ENCODE measurements at places on chromosomes 13 and 19.
A peak's percentile ranks its signal among the peaks of the same experiment; 100 is the strongest.

DNA sequence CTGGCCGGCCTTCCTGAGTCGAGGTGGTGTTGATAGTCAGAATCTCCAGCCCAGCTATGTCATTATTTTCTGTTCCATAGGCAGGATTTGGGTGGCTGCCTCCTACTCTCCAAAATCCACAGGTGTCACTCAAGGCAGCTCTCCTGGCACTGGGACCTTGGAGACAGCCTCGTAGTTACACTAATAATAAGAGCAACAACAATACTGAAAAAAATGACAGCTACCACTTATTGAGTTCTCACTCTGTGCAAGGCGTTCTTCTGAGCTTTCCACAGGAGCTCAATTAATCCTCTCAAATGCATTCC is 12.2 kb upstream of the KLK12 start:
- no peak for DNase-seq

- peak; percentile 70 for DNase-seq
These were observed 2.5 kb downstream of the PHF11 start for GRCh38 chr13:49498206-49498605.

- no peak for DNase-seq
These were observed 27.5 kb downstream of the RASA3 start for GRCh38 chr13:114104655-114105520.

DNA sequence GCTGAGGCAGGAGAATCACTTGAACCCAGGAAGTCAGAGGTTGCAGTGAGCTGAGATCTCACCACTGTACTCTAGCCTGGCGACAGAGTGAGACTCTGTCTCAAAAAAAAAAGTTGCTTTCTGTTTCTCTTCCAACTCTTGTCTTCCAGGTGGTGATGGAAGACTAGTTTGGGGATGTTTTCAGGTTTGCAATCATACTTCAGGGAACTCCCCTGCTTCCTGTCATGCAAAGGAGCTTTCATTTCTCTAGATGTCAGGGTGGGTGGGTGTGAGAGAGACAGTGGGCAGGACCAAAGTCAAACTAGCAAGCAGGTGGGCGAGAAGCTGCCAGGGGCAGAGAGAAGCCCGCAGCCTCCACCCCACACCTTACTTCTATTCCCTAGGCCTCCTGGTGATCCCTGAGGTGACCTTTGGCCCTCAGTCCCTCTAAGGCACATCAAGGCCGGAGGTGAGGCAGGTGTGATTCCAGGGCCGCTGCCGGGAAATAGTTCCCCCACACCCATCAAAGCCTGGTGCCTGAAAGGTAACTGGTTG is 25.7 kb downstream of the CCNE1 start:
- peak; percentile 69 for DNase-seq

- DNase-seq, result peak; percentile 95
These were observed at the start of gene CCNE1 for GRCh38 chr19:29811125-29812079. Gene CCNE1 (plus strand): TSS chr19:29811991. CDS start chr19:29812556, 565 bp downstream.

- DNase-seq, result no peak
These were observed 32.8 kb upstream of the STK24 start for GRCh38 chr13:98609756-98610155.

Measured in CD4-positive, alpha-beta T cell treated with Interleukin-10 for 1 hour (primary cell).